Right forelimb (tissue), 1 donor: ENCODE measurements at places on chromosomes 5 and 9.

GRCh38 chr5:55530669-55531068, 4.1 kb downstream of the PLPP1 start:
- DNase-seq = no peak

GRCh38 chr5:83751201-83751600, 30.5 kb upstream of the HAPLN1 start:
- no peak for DNase-seq

DNA sequence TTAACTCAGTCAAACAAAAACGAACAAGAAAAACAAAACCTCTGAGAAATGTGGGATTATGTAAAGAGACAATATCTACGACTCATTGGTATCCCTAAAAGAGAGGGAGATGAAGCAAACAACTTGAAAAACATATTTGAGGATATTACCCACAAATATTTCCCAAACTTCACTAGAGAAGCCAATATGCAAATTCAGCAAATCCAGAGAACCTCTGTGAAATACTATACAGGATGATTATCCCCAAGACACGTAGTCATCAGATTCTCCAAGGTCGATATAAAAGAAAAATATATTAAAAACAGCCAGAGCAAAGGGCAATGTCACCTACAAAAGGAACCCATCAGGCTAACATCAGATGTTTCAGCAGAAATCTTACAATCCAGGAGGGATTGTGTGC, 226.1 kb downstream of the CDH12 start:
- no peak for DNase-seq

- DNase-seq = no peak
These were observed 112.8 kb downstream of the DAPK1 start for GRCh38 chr9:87610200-87611155.

DNA sequence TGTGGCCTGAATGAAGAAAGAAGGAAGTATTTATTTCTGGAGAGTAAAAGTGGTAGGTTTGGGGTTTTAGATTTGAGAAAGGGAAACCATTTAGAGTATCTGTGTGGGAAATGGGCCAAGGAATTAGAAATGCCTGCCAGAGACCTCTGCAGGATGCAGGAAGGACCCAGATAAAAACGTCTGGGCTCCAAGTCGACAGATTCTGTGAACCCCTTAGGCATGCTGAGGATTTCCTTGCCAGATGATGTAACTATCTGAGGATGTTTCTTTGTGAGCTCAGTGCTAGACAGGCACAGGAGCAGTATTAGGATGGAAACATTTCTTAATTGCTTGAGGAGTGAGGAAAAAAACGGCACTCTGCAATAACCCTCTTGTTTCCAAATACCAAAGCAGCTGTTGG, 251.8 kb upstream of the DMRT1 start:
- DNase-seq = no peak
